Natural killer cell (primary cell): ENCODE measurements at places on chromosomes 5 and 9. TPM values are rescaled to one million over a fixed set of nuclear protein-coding genes. Genes with fewer than 3 reads are reported as not detected.

DNA sequence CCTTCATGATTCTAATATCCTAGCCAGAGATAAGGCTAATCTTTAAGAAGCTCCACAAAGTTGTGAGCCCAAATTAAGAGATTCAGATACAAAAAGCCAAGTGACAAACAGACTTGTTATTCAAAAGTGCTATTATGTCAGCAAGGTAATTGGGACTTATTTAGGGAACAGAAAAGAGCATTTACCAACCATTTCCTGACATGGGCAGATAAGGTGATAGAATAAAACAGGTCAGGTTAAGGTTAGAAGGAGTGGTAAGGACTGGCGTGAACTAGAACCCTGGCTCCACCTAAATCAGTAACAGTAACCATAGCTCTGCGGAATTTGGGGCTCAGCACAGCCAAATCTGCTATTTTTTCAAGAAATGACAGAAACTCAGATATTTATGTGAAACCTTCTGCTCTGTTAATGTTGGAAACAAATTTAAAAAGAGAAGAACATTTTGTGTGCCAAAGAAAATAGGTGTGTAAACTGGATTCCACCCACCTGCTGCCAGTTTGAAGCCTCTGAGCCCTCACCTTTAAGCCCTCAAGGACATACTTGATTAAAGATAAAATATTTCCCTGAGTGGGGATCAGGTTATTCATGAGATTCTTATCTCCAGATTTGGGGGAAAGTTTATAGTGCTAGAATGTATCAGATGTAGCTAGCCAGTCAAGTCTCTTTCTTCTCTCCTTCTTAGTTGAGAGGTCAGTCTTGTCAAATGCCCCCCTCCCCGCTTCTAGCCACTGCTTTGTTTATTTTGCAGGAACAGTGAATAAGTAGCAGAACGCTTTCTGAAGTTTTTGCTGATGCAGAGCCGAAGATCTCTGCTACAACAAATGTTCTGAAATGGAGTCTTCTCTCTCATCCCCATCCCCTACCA lies 10.2 kb upstream of the ERMP1 start:
- H3K27me3 ChIP-seq: no peaks in the 10 kb centered on the region
- peaks cover 68% of the 10 kb centered on the region for H3K4me1 ChIP-seq
- H3K4me3 ChIP-seq: no peak overlapping the region
- no peaks in the 10 kb centered on the region for H3K36me3 ChIP-seq

- H3K27me3 ChIP-seq: peaks cover 22% of the 10 kb centered on the region
- H3K27ac ChIP-seq: no peak overlapping the region
- no peaks in the 10 kb centered on the region for H3K36me3 ChIP-seq
- H3K4me3 ChIP-seq: no peak overlapping the region
- DNase-seq: no peak
- no peaks in the 10 kb centered on the region for H3K4me1 ChIP-seq
Observed at GRCh38 chr5:181059297-181060230, 19.5 kb downstream of the BTNL9 start.

GRCh38 chr9:35675204-35675603 lies 1.5 kb downstream of the CA9 start:
- peaks cover 14% of the 10 kb centered on the region for H3K4me1 ChIP-seq
- H3K27ac ChIP-seq: no peak overlapping the region
- DNase-seq: peak; percentile 16

- H3K36me3 ChIP-seq: no peaks in the 10 kb centered on the region
- no peaks in the 10 kb centered on the region for H3K4me1 ChIP-seq
- no peaks in the 10 kb centered on the region for H3K27me3 ChIP-seq
- no peak overlapping the region for H3K4me3 ChIP-seq
- no peak for DNase-seq
- H3K27ac ChIP-seq: no peak overlapping the region
Observed at GRCh38 chr9:111730937-111731567, 63.7 kb downstream of the SHOC1 start.

DNA sequence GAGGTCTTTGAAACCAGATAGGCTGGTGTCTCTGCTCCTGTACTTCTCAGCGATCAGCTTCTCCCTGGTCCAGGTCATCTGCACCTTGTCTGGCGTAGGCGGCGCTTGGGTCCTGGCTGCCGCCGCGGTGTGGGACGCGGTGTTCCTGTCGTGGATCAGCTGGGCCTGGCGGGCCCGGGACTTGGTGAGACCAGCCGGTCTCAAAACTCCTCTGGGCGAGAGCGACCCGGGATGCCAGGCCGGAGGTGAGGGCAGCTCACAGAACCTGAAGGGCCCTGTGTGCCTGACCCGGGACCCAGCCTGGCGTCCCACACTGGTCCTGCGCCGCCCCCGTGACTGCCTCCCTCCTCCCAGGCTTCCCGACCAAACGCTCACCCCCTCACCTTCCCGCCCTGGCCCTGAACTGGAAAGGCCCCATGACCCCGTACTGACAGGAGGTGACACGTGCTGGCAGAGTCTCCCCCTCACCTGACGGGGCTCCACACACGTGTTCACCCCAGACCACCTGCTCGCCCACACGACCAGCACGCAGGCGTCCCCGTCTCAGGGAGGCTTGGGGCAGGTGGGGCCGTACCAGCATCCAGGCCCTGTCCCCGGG lies 49.0 kb downstream of the NKD2 start:
- DNase-seq: no peak
- H3K4me1 ChIP-seq: no peaks in the 10 kb centered on the region
- H3K27ac ChIP-seq: no peak overlapping the region
- H3K4me3 ChIP-seq: no peak overlapping the region
- no peaks in the 10 kb centered on the region for H3K27me3 ChIP-seq

Gene TERT
- total RNA-seq: not detected

Gene ANKRD34B
- total RNA-seq: not detected

Gene TEK
- total RNA-seq: not detected

Gene TAS2R1
- total RNA-seq: not detected

Gene ADAMTS16
- not detected for total RNA-seq
